ENCODE measurements at places on chromosomes 6 and 20.

GRCh38 chr20:12733811-12734210, 275.0 kb upstream of the SPTLC3 start:
- DNase-seq: no peak

DNA sequence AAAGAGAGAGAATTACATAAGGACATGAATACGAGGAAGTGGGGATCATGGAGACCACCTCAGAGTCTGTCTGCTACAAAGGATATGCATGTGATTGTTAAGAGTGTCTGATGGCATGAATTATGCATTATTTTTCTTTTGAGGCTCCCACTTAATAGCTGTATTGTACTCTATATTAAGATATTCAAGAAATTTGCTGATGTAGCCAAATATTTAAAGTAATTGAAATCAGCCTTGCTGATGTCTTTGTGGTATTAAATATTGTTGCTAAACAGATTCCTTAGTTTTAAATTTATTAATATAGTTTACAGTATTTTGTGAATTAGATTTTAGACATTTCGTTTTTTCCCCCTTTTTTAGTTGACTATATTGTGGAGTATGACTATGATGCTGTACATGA, 25.3 kb downstream of the CD2AP start:
- DNase-seq: no peak

GRCh38 chr6:93515736-93516135, 96.4 kb upstream of the EPHA7 start:
- no peak for DNase-seq

DNA sequence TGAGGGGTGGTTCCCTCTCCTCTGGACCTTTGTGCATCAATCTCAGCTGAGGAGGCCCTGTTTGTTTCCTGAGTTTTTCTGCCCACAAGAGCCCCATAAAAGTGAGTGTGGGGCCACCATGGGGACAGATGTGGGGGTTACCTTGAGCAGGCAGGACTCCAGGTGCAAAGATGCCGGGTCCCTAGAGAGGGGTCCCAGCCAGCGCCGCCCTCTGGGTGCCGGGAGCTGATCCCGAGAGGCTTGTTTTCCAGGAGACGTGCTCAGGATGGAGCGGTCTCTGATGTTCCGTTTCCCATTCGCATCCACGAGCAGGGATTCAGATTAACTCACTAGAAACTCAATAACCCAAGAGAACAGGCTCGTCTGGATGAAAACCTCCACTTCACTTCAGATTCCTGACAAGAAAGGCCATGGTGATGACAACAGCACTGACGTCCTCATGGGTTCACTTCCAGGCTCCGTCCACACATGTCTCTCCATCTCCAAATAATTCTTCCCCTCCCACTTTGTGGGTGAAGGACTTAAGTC, 21.9 kb downstream of the MYT1 start:
- DNase-seq: no peak

DNA sequence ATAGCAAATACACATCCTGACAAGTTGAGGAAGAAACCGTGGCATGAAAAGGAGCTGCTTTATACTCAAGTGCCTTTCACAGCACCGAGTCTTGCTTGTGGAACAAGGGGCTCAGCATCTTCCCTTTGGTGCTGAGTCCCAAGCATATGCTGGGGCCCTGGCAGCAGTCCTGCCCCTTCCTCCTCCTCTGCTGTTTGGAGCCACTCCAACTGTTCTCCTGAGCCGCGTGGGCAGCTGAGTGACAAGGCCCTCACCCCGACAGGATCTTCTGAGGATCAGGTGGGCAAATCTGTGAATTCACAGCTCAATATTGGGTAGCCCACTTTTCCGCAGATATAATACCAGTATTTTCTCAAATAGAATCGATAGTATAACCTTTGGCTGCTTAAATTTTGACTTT, 24.7 kb downstream of the DACT2 start:
- no peak for DNase-seq

DNA sequence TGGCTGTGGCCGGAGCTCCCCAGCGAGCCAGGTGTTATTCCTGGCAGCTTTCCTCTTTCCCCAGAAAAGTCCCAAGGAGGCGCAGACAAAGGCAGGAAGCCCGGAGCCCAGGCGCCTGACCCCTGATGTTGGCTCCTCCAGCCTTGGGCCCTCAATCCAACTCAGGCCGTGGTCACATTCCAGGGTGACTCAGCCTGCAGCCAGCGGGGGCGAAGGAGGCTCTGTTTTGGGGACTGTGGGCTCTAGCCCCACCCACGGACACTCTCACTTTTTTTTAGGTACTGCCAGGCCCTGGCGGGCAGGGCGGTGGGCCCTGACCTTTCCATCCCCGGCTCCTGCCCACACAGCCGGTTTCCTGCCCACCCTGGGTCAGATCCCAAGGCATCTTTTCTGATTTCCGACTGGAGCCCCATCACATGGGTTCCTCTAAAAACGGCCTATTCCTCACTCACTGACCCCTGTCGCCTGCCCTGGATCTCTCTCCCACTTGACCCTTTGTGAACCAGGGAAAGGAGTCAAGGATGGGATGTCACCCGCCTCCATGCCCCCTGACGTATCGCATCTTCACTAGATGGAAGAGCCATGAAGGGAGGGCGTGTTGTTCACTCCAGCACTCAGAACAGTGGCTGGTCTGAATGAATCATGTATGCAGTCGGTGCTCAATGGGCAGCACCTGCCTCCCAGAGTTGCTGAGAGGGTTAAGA, 5.5 kb downstream of the PTGIS start:
- DNase-seq: no peak

DNA sequence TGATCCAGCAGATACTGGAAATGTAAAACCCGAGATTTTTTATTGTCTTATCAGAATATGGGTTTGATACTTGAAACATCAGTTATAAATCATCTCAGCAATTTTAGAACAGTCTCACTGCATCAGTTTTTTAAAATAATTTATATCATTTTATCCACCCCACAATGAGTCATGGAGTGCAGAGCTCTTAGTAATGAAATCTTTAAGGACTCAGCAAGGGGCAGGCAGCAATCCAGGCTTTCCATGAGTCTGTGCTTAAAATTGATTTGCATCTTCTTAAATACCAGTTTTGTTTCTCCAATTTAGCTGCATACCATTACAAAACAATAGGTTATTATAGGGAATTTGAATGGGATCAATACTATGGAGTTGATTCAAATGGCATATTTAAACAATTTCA, 832.3 kb downstream of the C6orf118 start:
- no peak for DNase-seq

- DNase-seq: no peak
These were observed 17.0 kb downstream of the DACT2 start for GRCh38 chr6:168302534-168302933.

DNA sequence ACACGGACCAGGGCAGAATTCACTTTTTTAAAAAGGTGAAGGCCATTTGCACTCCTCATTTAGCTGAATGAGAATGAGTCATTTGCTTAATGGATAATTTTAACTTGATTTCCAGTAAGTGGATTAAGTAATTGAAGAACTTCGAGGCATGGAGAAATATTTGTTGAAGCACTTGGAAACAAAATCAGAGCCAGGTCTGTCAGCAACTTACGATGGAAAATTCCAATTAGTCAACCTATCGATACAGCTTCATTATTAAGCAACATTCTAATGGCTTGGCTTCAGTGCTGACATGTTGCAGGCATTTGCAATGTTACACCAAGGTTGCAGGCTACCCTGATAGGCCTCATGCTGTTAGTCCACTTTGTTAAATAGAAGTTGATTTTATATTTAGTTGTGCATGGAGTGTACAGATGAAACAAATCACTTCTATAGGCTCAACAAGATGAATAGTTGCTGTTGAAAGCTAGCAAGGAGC, 423.5 kb upstream of the SLC35B3 start:
- no peak for DNase-seq

DNA sequence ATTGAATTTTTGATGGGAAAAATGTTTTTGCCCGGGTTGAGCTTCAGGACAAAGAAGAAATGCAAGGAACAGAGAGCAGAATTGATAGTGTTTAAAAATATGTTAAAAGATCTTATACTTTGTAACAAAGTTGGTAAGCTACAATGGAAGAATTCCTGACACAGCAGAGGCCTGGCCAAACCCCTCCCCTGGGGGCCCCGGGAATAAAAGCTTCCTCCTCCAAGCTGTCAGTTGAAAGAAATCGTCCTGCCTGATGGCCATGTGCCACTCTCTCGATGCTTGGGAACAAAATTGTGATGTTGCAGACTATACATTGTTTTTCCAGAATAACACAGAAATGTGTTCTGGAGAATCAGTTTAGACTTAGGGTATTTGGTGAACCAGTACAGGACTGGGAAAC, 14.2 kb upstream of the TOX2 start:
- no peak for DNase-seq

DNA sequence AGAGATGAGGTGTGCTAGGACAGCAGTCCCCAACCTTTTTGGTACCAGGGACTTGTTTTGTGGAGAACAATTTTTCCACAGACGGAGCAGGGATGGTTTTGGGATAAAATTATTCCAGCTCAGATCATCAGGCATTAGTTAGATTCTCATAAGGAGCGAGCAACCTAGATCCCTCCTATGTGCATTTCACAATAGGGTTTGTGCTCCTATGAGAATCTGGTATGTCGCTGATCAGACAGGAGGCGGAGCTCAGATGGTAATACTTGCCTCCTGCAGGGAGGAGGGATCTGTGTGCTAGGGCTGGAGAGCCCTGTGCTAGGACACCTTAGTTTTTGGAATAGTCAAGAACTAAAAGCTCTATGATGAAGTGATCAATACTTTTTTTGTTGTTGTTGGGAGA, 2.5 kb downstream of the SMIM13 start:
- DNase-seq: no peak

DNA sequence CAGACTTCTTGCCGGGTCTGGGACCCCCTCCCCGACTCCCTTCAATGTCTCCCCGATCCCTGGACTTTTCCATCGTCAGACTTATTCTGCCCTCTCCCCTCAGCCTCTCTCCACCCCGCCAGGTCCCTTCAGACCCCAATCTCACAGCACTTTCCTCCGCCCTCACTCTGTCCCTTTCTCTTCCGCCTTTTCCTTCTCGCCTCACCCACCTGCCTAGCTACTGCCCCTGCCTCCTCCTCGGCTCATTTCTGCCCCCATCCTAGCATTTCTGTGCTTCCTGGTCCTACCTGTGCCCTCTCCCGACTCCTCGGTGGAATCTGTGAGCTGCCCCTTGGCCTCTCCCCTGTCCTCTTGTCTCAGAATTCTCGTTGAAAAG, 616 bp downstream of the CHMP4B start:
- no peak for DNase-seq

- peak; percentile 35 for DNase-seq
These were observed 49.6 kb upstream of the ZNF217 start for GRCh38 chr20:53643031-53643832.

DNA sequence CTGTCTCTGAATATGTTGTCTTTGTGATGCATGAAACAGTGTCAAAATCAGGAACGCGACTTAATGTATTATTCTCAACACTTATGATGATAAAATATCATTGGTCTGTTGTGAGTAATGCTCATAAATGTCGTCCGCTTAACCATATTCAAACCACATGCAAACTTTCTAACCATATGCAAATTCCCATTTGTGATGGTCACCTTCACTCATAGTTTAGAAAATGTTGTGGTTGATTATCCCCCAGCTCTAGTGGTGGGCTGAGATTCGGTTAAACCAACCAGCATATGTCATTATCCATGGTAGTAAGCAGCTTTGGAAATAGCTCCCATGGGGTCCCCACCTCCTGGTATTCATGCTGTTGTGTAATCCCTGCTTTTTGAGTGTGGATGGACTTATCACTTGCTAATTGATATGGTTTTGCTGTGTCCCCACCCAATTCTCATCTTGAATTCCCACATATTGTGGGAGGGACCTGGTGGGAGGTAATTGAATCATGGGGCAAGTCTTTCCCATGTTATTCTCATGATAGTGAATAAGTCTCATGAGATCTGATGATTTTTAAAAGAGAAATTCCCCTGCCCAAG, 360.0 kb upstream of the TSHZ2 start:
- no peak for DNase-seq

DNA sequence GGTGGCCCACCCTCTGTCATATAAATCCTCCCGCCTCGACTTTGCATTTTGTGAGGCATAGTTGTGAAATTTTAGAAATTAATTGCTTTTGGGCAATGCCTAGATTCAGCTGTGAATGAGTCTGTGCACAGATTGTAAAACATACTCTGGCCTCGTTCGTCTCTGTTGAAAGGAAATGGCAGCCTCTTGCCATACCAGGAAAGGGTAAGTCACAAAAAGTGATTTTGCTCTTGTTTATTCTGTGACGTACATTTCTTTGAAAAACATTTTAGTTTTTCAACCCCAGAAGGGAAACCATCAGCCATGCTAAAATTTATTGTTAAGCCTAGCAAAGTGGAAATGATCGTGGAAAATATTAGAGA, 15.3 kb upstream of the EXOC2 start:
- no peak for DNase-seq

- DNase-seq: no peak
These were observed 62.4 kb upstream of the TNFAIP3 start for GRCh38 chr6:137804637-137805036.

DNA sequence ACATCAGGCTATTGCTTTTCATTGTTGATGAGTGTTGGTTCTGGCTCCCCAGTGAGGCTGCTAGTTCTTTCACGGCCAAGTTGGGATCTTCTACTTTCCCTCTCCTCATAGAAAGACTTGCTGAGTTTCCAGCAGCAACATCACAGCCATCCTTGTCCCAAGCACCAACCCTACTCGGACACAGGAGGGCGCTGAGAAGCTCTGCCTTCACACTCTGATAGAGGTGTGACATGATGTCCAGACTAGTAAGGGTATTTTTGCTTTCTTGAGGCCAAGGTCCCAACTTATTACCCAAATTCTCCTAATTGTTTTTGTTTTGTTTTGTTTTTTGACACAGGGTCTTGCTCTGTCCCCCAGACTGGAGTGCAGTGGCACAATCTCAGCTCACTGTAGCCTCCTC, 3.0 kb upstream of the GCM1 start:
- no peak for DNase-seq

GRCh38 chr20:63060057-63060991, 53.6 kb upstream of the BHLHE23 start:
- no peak for DNase-seq

DNA sequence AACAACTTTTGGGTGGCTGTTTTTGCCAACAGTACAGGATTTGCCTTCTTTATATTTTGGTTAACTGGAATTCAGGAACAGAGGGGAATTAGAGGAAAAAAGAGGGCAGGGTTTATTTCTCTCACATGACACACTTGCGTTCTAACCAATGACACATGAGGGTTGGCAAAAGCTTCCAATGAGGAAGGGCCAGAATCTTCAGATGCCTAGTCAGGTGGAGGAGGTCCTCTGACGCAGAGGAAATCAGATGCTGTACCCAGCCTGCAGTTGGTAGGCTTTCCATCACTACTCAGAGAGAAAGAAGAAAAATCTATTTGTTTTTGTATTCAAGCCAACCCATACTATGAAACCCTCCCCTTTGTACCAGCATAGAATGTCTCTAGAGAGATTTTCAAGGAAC, 20.8 kb downstream of the TM9SF4 start:
- DNase-seq: no peak

- DNase-seq: no peak
These were observed 128.7 kb upstream of the MLIP start for GRCh38 chr6:53982366-53983050.

DNA sequence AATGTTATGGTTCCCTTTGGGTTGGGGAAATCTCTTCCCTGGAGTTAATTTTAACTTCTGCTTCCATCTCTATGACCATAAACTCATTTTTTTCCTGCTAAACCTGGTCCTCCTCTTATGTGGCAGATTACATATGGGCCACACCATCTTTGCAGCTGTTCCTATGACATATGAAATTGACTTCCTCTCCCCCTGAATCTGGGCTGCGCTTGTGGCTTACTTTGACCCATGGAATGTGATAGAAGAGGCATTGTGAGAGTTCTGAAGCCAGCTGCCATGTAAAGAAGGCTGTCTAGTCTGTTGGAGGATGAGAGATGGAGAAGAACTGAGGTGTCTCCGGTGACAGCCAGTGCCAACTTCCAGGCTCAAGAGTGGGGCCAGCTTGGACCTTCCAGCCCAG, 100.1 kb downstream of the CDC5L start:
- no peak for DNase-seq
